Hematopoietic multipotent progenitor cell treated with erythropoietin and hydrocortisone succinate and interleukin-3 and kit ligand, for 4 days (in vitro differentiated cells): ENCODE measurements at places on chromosomes 13 and 19.
A peak's percentile ranks its signal among the peaks of the same experiment; 100 is the strongest.

GRCh38 chr19:3145909-3146676 is 10.3 kb downstream of the GNA15 start:
- peak; percentile 77 for DNase-seq

DNA sequence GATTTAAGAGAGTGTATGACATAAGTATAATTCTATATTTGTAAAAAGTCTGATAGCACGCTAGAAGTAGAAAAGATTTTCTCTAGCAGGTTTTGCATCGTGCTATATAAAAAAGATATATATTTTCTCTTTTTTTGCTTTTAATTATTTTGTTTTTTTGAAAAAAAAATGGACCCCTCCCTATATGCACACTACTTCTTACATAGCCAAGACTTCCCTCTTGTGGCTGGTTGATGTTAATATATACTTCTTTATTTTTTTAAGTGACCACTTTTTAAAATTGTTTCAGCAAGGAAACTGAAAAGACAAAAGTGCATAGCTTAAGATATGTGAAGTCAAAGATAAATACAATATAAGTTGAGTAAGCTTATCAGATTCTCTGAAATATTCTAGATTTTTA is 1202.8 kb downstream of the DIAPH3 start:
- peak; percentile 41 for DNase-seq

GRCh38 chr13:60155978-60156377 is 7.8 kb downstream of the DIAPH3 start:
- DNase-seq = no peak

- no peak for DNase-seq
Observed at GRCh38 chr19:54727562-54727961, 3.3 kb downstream of the KIR3DL3 start.

- no peak for DNase-seq
Observed at GRCh38 chr19:17286263-17286662, 4.6 kb downstream of the ANKLE1 start.

- DNase-seq = no peak
Observed at GRCh38 chr13:96238241-96238640, 148.3 kb downstream of the HS6ST3 start.

- DNase-seq = no peak
Observed at GRCh38 chr19:52533901-52534300, 6.4 kb downstream of the ZNF808 start.

- DNase-seq = peak; percentile 85
Observed at GRCh38 chr13:77820431-77821149, 98.0 kb downstream of the EDNRB start.

DNA sequence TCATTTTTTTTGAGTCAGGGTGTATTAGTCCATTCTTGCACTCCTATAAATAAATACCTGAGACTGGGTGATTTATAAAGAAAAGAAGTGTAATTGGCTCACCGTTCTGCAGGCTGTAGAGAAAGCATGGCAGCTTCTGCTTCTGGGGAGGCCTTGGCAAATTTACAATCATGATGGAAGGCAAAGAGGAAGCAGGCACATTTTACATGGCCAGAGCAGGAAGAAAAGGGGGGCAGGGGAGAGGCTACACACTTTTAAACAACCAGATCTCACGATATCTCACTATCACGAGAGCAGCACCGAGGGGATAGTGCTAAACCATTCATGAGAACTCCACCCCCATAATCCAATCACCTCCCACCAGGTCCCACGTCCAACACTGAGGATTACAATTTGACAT is 44.5 kb upstream of the MIR17HG start:
- peak; percentile 50 for DNase-seq
